ENCODE measurements at places on chromosomes 6 and 20. TPM values are rescaled to one million over a fixed set of nuclear protein-coding genes. Genes with fewer than 3 reads are reported as not detected.

- no peaks in the 10 kb centered on the region for H3K36me3 ChIP-seq
- no peak overlapping the region for H3K4me3 ChIP-seq
- no peak overlapping the region for H3K27ac ChIP-seq
- DNase-seq: no peak
Measured at GRCh38 chr20:61630391-61630650, 378.3 kb downstream of the CDH4 start.

- no peak overlapping the region for H3K27ac ChIP-seq
- H3K4me1 ChIP-seq: peaks cover 5% of the 10 kb centered on the region
- no peak overlapping the region for H3K4me3 ChIP-seq
- H3K27me3 ChIP-seq: peaks cover 39% of the 10 kb centered on the region
- H3K36me3 ChIP-seq: no peaks in the 10 kb centered on the region
Measured at GRCh38 chr6:136547336-136547735, 2.9 kb downstream of the MAP7 start.

DNA sequence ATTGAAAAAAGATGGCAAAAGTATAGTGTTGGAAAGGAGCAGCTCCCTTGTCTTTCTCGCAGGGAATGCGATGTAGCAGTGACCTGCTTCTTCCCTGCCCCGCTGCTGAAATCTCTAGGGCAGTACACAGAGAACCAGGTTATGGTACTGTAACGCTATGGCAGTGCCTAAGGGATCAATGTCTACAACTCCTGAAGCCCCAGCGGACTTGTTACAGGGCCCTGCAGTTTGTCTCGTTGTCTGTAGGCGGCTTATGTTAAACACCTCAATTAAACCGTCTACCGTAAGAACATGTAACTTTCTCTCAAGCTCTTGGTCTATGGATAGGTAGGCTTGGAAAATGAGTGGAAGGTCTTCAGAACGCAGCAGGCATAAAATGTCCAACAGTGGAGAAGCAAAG, 44.8 kb upstream of the SLC17A4 start:
- no peak overlapping the region for H3K4me3 ChIP-seq
- peaks cover 5% of the 10 kb centered on the region for H3K27me3 ChIP-seq
- no peaks in the 10 kb centered on the region for H3K36me3 ChIP-seq
- no peak for DNase-seq
- no peak overlapping the region for H3K27ac ChIP-seq
- no peaks in the 10 kb centered on the region for H3K4me1 ChIP-seq

DNA sequence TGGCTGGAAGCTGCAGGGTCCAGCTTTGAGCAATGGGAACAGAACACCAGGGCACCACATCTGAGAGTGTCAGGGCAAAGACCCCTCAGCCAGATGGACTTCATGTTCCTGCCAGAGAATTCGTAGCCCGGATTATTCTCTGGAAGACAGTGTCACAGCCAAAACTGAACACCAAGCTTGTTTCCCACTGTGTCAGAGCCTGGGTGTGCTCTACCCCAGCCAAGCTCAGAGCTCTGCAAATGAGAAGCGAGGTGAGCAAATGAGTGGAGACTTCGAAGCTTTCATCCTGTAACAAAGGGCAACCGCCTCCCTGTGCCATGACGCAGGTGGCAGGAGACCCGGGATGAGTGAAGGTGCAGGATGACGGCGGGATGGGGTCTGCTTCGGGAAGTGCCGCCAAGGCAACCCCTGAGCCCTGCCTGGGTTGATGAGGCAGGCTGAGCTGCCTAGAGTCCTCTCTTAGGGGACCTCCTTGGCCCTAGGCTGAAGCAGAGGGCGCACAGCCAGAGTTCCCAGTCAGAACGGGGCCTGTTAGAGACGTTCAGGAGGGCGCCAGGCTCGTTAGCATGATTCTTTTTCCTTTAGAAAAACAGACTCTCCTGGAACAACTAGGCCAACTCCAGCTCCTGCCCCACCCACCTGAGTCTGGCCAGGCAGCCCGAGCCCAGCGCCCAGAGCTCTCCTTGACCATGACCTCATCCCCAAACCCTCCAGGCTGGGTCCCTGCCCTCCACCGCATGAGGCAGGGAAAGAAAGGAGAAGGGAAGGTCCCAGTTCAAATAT, 187.7 kb downstream of the SOD2 start:
- no peak for DNase-seq
- H3K27ac ChIP-seq: no peak overlapping the region
- H3K36me3 ChIP-seq: no peaks in the 10 kb centered on the region

GRCh38 chr6:142374965-142375733, 73.3 kb downstream of the ADGRG6 start:
- no peaks in the 10 kb centered on the region for H3K27me3 ChIP-seq
- H3K36me3 ChIP-seq: no peaks in the 10 kb centered on the region
- H3K4me3 ChIP-seq: no peak overlapping the region

DNA sequence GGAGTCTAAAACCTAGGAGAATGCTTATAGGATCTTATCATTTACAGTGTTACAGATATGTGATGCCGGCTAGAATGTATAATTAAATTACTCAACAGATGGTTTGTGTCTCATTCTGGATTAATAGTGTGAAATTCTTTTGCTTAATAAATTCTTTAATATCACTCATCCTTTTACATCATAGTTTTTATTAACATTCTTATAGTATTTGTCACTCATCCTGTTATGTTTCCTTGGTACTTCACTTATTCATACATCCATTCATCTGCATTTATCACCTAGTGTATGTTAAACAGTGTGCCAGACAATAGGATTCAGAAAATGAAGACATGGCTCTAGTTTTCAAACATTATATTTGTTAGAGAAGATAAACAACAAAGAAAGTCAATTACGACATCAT, 468.7 kb downstream of the FRK start:
- no peak for DNase-seq
- H3K27me3 ChIP-seq: no peaks in the 10 kb centered on the region
- no peak overlapping the region for H3K4me3 ChIP-seq
- H3K36me3 ChIP-seq: no peaks in the 10 kb centered on the region

- H3K4me3 ChIP-seq: no peak overlapping the region
- H3K27me3 ChIP-seq: peaks cover 3% of the 10 kb centered on the region
- H3K36me3 ChIP-seq: peaks cover under 1% of the 10 kb centered on the region
- H3K4me1 ChIP-seq: no peaks in the 10 kb centered on the region
Measured at GRCh38 chr6:43951063-43951755, 176.0 kb downstream of the MRPL14 start.

DNA sequence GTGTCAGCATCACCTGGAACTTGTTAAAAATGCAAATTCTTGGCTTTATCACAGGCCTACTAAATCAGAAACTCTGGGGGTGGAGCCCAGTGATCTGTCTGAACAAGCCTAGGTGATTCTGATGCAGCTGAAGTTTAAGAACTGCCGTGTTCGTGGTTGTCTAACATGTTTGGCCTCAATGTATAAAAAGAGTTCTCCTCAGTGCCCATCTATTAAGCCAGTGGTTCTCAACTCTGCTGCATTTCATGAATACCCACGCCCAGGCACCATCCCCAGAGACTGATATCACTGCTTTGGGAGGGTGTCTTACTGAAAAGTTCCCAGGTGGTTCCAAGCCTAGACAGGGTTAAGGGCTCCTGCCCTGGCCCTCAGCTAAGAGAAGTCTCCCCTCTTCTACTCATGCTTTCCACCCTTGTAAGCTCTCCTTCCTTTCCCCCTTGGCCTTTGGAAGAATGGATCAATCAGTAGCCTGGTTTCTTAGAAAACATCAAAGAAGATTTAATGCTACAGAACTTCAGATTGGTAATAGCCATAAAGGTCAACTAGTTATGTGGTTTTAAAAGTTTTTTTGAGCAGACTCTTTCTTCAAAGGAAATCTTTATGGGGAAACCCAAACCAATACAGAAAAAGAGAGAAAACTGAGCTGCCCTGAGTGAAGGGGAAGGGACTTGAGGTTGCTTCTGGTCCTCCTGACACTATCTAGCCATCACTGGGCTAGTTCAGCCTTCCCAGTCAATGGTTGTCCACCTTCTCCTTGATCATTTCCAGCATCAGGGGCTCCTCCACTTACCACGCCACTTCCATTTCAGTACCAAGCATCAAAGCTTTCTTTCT, 38.9 kb upstream of the TNFAIP3 start:
- no peaks in the 10 kb centered on the region for H3K27me3 ChIP-seq
- H3K27ac ChIP-seq: peak overlapping the region; percentile 94
- peaks cover 83% of the 10 kb centered on the region for H3K4me1 ChIP-seq
- DNase-seq: peak; percentile 88
- H3K4me3 ChIP-seq: peak overlapping the region; percentile 50

DNA sequence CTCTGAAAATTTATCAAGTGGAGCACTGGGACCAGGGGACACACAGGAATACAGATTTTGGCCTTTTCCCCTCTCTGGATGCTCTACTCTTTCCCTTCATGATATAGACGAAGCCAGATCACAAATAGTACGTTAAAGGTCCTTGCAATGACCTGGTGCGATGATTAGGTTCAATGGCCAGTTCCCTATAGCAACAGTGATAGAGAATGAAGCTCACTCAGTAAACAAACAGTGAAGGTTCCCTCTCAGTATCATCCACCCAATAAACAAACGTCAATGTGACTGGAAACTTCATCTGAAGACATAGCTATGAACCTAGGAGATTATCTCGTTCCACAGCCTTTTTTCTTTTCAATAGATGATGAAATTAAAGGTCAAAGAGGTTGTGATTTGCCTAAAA, 596.2 kb downstream of the KIF16B start:
- H3K27ac ChIP-seq: no peak overlapping the region
- no peak overlapping the region for H3K4me3 ChIP-seq
- no peaks in the 10 kb centered on the region for H3K27me3 ChIP-seq
- H3K4me1 ChIP-seq: no peaks in the 10 kb centered on the region
- no peak for DNase-seq
- no peaks in the 10 kb centered on the region for H3K36me3 ChIP-seq

DNA sequence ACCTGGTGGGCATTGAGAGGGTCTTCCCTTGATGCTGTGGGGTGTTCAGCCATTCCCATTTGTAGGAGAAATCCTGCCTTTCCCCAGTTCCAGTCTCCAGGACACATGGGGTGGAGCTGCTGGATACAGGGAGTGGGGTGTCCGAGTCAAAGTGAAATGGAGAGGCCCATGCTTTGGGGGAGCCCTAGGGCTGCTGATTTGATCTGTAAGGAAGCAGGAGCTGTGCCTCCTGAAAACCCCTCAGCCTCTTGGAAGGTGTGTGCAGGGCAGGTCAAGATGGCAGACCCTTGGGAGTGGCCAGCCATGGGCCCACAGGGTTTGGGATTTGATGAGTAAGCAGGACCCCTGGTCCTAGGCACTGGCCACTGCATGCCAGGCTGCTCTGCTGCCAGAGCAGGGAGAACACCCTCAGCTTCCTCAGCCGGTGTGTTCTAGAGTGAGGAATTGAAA, 82.0 kb downstream of the SERAC1 start:
- H3K4me3 ChIP-seq: no peak overlapping the region
- no peaks in the 10 kb centered on the region for H3K4me1 ChIP-seq
- no peak for DNase-seq
- no peak overlapping the region for H3K27ac ChIP-seq

- no peak overlapping the region for H3K27ac ChIP-seq
- DNase-seq: no peak
- H3K27me3 ChIP-seq: no peaks in the 10 kb centered on the region
- H3K4me1 ChIP-seq: no peaks in the 10 kb centered on the region
- H3K4me3 ChIP-seq: no peak overlapping the region
Measured at GRCh38 chr20:29876911-29877285, 1380.6 kb upstream of the DEFB115 start.

- H3K4me3 ChIP-seq: peak overlapping the region; percentile 26
- peak; percentile 38 for DNase-seq
- H3K4me1 ChIP-seq: peaks cover 17% of the 10 kb centered on the region
- peaks cover 14% of the 10 kb centered on the region for H3K36me3 ChIP-seq
- H3K27ac ChIP-seq: peak overlapping the region; percentile 76
Measured at GRCh38 chr6:135323202-135323668, 142.1 kb downstream of the MYB start.

- H3K27ac ChIP-seq: no peak overlapping the region
- H3K36me3 ChIP-seq: no peaks in the 10 kb centered on the region
- no peak for DNase-seq
- H3K27me3 ChIP-seq: no peaks in the 10 kb centered on the region
- peaks cover 2% of the 10 kb centered on the region for H3K4me1 ChIP-seq
- H3K4me3 ChIP-seq: no peak overlapping the region
Measured at GRCh38 chr6:56551409-56552120, 91.1 kb downstream of the DST start.

- H3K4me1 ChIP-seq: peaks cover under 1% of the 10 kb centered on the region
- no peak for DNase-seq
- no peak overlapping the region for H3K4me3 ChIP-seq
- H3K36me3 ChIP-seq: peaks cover 6% of the 10 kb centered on the region
- H3K27ac ChIP-seq: no peak overlapping the region
Measured at GRCh38 chr6:13413900-13414555, 73.4 kb downstream of the GFOD1 start.

DNA sequence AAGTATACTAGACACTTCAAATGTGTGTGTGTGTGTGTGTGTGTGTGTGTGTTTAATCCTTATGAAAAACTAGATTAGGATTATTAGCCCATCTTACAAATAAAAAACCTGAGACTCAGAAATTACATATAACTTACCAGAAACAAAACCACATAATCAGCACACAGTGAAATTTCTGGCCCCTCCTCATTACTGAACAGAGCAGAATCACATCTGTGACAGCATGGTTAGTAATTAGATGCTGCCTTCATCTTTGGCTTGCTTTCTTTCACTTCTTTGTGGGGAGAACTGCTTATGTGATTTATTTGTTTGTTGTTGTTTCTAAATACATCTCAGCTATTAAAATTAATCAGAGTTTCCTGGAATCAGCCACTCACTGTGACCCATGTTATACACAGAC, 267.1 kb downstream of the TENT5A start:
- no peaks in the 10 kb centered on the region for H3K27me3 ChIP-seq
- no peaks in the 10 kb centered on the region for H3K4me1 ChIP-seq
- DNase-seq: no peak

DNA sequence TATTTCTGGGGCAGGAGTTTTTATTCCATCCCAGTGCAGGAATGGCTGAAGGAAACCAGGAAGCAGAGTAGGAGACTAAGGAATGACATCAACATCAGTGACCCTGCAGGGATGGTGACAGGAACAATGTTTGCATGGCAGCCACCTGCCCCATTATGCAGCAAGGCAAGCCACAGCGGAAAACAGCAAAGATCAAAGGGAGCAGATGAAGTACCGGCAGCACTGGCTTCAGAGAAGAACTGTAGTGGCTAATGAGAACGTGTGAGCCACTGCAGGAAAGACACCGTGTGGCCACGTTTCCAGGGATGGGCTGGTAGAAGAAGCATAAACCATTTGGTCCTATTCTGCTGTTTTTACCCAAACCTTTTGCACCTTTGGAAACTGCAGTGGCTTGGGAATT, 52.9 kb upstream of the TAB2 start:
- peak; percentile 52 for DNase-seq
- H3K4me3 ChIP-seq: no peak overlapping the region
- peak overlapping the region; percentile 13 for H3K27ac ChIP-seq

The TBX18 gene
- total RNA-seq: not detected

The MOG gene
- not detected for total RNA-seq

The PRDM1 gene
- total RNA-seq: 24.7 TPM

The MYCT1 gene
- not detected for total RNA-seq

The IGF2R gene
- total RNA-seq: 81.7 TPM

The GRIK2 gene
- not detected for total RNA-seq

The MUC21 gene
- not detected for total RNA-seq

The SLC22A1 gene
- 1.1 TPM for total RNA-seq

Measured in activated CD8-positive, alpha-beta T cell treated with anti-CD3 and anti-CD28 coated beads for 36 hours (primary cell).